ENCODE measurements at places on chromosomes 11 and 22.

GRCh38 chr11:65502274-65502554 is 3.4 kb downstream of the MALAT1 start:
- H3K4me1 ChIP-seq = peaks cover 41% of the 10 kb centered on the region
- no peak overlapping the region for H3K27ac ChIP-seq
- no peak overlapping the region for H3K4me3 ChIP-seq
- H3K27me3 ChIP-seq = peaks cover 12% of the 10 kb centered on the region

- no peak overlapping the region for H3K4me3 ChIP-seq
- H3K36me3 ChIP-seq = no peaks in the 10 kb centered on the region
- peaks cover 8% of the 10 kb centered on the region for H3K27me3 ChIP-seq
- no peak for DNase-seq
- no peaks in the 10 kb centered on the region for H3K4me1 ChIP-seq
These were observed 77.0 kb downstream of the RPS6KA4 start for GRCh38 chr11:64436000-64436399.

DNA sequence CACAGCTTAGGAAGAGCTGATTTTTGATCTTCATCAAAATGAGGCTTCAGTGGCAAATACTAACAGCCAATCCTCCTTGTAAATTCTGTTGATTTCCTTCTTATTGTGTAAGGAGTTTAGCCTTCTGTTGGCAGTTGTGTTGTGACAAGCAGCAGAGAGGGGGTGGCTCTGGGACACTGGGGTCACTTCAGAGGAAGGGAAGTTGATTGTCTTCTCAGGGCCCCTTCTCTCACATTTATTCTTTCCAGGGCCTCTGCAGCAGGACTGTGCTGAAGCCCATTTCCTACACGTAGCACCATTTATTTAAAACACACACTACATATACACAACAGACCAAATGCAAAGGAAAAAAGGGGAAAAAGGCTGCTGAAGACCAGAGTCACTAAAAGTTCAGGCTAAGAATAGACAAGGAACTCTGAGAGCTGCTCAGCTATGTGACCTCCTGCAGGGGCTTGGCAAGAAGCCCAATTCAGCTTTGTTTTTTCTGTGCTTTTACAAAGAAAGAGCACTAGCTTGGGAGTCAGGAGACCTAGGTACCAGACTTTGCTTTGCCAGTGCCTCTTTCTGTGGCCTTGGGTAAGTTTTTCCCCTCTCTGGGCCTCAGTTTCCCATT is 28.3 kb upstream of the UPB1 start:
- H3K27me3 ChIP-seq = no peaks in the 10 kb centered on the region
- no peak for DNase-seq

DNA sequence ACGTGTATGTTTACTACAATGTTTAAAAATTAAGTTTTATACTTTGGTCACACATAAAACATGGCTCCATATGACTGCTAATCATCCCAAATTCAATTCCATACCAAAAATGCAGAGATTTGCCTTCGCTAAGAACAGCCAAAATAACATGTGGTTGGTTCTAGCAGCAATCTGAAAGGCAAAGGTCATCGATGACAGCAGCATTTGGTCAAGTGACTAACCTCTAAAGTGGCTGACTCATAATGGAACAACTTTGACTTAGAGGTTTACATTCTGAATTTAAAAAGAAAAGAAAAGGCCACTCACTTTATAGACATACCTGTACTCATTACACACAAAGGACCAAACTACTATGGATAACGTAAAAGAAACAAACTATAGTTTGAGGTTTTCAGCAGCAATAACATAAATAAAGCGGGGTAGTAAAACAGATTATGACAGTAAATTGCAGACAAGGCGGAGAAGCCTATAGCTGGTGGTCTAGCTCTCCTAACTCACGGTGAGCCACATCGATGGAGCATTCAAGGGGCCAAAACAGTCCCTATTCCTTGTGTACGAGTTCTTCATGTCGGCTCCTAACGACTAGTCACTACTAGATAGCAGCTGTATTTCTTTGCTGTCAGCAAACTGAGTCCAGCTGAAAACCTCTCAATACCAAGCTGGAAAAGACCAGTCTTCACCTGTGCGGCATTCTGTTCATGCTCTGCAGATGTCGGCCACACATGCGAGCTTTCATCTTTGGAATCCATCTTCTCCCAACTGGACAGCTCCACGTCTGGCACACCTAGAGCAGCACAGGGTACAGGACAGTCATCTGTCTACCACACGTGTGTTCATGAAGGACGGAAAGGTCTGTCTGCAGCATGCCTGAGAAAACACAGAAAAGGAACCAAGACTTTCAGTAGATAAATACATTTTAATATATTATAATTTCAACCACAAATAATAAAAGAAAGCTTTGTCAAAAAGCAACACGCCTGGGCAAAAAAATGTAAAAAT is 42.1 kb downstream of the PRDM10 start:
- peak overlapping the region; percentile 32 for H3K27ac ChIP-seq
- H3K4me1 ChIP-seq = peaks cover 8% of the 10 kb centered on the region
- peaks cover 5% of the 10 kb centered on the region for H3K36me3 ChIP-seq
- no peaks in the 10 kb centered on the region for H3K27me3 ChIP-seq
- no peak overlapping the region for H3K4me3 ChIP-seq
- DNase-seq = peak; percentile 23

DNA sequence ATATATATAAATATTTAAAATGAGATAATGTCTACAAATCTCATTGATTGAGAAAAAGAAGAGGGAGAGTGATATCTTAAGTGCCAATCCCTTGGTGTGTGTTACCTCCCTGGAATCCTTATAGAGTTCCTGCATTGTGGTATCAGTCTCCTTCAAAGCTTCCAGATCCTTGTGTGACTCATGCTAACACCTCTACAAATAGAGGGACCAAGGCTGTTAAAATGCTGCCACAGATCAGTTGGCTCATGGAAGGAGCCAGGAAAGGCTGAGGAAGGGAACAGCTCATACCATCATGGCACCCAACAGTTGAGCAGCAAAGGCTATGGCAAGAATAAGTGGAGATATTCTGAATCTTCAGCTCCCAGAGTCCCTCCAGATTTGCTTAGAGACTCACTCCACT is 163.6 kb upstream of the ISX start:
- H3K27me3 ChIP-seq = no peaks in the 10 kb centered on the region
- DNase-seq = no peak
- H3K4me1 ChIP-seq = no peaks in the 10 kb centered on the region
- H3K36me3 ChIP-seq = no peaks in the 10 kb centered on the region
- no peak overlapping the region for H3K27ac ChIP-seq
- no peak overlapping the region for H3K4me3 ChIP-seq

GRCh38 chr22:50311606-50312351 is 4.3 kb upstream of the PLXNB2 start:
- H3K27me3 ChIP-seq = peaks cover 3% of the 10 kb centered on the region
- DNase-seq = no peak
- H3K4me1 ChIP-seq = peaks cover 12% of the 10 kb centered on the region
- H3K36me3 ChIP-seq = no peaks in the 10 kb centered on the region
- H3K27ac ChIP-seq = no peak overlapping the region

- no peak for DNase-seq
- H3K36me3 ChIP-seq = no peaks in the 10 kb centered on the region
- peaks cover 6% of the 10 kb centered on the region for H3K4me1 ChIP-seq
- no peak overlapping the region for H3K4me3 ChIP-seq
- no peak overlapping the region for H3K27ac ChIP-seq
- H3K27me3 ChIP-seq = peaks cover 24% of the 10 kb centered on the region
These were observed 12.1 kb downstream of the TTLL8 start for GRCh38 chr22:50046019-50046415.

DNA sequence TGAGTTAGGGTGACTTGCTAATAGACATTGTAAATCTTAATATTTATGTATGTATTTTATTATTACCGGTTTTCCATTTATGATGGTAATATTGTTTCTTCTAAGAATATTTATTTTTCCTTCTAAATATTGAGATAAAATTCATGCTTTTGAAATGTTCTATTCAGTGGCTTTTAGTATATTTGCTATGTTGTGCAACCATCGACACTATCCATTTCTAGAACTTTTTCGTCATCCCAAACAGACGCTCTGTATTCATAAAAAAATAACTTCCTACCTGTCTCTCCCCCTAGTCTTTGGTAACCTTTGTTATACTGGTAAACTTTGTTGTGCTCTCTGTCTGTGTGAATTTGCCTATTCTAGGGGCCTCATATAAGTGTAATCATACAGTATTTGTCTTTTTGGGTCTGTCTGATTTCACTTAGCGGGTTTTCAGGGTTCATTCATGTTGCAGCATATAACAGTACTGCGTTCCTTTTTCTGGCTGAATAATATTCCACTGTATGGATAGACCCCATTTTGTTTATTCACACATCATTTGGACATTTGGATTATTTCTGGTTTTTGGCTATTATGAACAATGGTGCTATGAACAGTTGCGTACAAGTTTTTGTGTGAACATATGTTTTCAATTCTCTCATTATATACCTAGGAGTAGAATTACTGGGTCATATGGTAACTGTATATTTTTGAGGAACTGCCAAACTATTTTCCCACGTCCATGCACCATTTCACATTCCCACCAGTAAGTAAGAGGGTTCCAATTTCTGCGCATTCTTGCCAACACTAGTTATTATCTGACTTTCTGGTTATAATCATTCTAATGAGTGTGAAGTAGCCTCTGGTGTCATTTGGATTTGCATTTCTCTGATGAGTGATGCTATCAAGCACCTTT is 15.9 kb downstream of the NEAT1 start:
- DNase-seq = no peak
- no peak overlapping the region for H3K4me3 ChIP-seq
- no peak overlapping the region for H3K27ac ChIP-seq
- peaks cover 42% of the 10 kb centered on the region for H3K36me3 ChIP-seq

DNA sequence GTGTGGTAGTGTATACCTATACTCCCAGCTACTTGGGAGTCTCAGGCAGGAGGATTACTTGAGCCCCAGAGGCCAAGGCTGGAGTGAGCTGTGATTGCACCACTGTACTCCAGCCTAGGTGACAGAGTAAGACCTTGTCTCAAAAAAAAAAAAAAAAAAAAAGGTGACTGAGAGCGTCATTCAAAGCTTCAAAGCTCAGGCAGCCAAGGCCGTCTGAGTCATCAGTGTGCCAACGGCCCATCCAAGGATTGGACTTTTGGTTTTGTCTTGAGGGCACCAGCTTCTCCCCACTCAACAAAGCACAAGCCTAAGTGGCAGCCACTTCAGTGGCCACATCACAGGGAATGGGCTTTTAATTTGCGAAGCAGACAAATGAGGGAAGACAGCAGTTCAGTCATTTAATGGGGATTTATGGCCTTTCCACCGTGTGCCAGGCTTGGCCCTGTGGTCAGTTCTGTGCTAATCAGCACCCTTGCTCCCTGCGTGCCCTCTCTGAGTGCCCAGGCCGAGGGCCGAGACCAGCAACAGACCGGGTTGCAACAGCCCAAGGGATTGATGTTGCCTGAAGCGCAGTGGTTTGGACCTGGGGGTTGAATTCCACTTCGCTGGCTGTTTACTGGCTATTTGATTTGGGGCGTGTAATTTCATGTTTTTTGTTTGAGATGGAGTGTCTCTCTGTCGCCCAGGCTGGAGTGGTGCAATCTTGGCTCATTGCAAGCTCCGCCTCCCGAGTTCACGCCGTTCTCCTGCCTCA is 30.2 kb upstream of the CRYBB3 start:
- no peaks in the 10 kb centered on the region for H3K36me3 ChIP-seq
- no peaks in the 10 kb centered on the region for H3K4me1 ChIP-seq
- no peak overlapping the region for H3K27ac ChIP-seq
- no peak overlapping the region for H3K4me3 ChIP-seq
- DNase-seq = no peak

All from activated naive CD8-positive, alpha-beta T cell treated with anti-CD3 and anti-CD28 coated beads for 36 hours (primary cell).